ENCODE measurements at places on chromosomes 3 and 15.

DNA sequence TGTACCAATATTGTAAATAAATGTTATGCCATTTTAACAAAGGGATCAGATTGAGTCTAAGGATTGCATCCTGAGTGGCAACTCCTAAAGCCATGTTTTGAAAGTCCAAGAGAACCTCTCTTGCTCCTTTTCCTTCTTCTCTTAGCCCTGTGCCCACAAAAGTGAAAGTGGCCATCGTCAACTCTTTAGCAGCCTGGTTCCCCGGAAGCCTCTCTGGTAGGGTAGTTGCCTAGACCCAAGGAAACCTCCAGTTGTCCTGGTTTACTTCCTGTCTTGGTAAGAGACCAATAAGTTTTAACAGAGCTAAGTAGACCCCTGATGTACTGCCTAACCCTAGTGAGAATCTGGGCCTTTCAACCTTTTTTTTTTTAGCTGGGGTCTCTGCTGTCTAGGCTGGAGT lies 10.2 kb upstream of the ITPKA start:
- DNase-seq: peak; percentile 29

DNA sequence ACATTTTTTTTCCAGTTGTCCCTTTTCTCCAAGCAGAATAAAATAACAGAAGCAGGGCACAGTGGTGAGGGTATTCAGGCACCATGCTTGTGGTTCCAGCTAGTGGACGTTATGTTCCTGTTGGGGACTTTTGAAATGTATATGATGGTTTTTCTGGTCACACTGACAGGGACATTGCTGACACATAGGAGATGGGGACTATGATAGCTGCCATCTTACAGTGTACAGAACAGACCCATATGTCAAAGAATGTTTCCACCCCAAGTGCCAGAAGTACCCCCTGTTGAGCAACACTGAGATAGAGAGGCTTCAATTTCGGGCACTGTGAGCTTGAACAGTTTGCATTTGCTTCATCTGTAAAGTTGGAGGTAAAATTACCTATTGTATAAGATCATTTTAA lies 38.6 kb downstream of the MCTP2 start:
- DNase-seq: no peak

DNA sequence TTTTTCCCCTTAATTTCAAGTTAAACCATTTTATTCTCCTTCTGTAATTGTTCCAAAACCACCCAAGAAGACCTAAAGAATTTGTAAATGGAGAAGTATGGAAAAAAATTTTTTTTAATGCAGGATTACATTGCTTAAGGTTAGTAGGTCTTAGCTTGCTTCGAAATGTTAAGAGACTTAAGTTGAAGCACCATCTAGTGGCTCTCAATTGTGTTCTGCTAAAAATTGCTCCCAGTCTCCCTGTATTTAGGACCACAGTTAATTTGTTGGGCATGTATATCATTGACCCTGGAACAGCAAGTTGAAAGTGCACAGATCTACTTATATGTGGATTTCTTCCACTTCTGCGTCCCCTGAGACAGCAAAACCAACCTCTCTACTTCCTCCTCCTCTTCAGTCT lies 32.4 kb downstream of the CD200R1L start:
- DNase-seq: no peak

GRCh38 chr3:27533718-27534573 lies 49.8 kb upstream of the SLC4A7 start:
- peak; percentile 56 for DNase-seq

DNA sequence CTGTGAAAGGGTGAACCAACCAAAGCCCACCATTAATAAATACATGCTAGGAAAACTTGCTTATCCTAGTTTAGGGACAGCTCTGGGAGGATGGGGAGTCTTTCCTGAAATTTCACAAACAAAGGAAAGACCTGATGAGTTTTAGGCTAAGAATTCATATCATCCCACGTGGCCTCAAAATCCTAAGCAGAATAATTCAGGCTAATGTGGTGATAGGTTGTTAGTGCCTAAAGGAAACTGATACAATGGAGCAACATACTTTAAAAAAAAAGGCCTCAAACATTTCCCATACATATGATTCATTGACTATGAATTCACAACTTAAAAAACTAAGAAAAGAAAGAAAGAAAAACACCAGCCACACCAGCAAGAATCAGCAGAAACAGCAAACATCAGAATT lies 126.9 kb upstream of the CNTN4 start:
- DNase-seq: no peak

DNA sequence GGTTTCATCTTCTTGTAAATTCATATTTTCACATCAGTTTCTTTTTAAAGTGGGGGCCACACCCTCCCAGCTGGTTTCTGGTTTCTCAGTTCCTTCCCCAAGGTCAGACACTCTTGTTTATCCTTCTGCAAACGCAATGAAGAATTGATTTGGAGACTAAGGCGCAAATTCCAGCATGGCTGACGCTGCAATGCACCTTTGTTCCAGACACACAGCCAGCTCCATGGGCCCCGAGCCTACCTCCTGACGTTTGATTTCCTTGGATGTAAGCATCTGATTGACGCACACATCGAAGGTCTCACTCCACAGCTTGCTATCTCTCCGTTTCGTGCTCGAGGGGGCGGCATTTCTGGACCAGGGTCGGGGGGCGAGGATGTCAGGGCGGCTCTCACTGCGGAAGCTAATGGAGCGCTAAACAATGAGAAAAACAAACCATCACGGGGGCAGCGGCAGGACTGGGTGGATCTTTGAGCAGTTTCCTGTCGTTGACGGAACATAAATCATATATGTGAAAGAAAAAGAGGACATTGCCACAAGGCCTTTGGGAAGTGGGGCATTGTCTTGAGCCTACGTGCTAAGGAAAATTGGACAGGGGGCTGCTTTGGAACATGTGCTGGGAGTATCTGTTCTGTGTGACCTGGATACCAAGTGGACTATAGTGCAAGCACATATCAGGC lies 46.9 kb downstream of the ARHGEF3 start:
- peak; percentile 35 for DNase-seq
